ENCODE measurements at places on chromosomes 3 and 15.

- no peak for DNase-seq
Measured at GRCh38 chr15:72445426-72445825, 28.7 kb upstream of the ARIH1 start.

DNA sequence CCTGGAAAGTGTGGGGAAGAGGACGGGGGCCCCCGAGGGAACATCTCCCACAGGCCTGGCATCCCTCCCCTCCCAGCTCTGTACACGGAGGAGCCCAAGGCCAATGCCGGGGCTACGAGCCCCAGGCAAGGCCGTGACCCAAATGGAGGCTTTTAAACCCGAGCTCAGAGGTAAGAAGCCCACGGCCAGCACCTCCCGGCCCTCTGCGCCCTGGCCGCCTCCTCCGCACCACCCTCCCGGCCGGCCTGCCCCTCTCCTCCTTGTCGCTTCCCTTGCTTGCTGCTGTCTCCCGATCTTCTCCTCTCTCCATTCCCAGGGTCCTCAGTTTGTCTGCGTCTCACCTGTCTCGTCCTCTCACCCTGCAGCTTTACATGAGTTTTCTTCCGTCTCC is 1.3 kb downstream of the MUC4 start:
- no peak for DNase-seq

DNA sequence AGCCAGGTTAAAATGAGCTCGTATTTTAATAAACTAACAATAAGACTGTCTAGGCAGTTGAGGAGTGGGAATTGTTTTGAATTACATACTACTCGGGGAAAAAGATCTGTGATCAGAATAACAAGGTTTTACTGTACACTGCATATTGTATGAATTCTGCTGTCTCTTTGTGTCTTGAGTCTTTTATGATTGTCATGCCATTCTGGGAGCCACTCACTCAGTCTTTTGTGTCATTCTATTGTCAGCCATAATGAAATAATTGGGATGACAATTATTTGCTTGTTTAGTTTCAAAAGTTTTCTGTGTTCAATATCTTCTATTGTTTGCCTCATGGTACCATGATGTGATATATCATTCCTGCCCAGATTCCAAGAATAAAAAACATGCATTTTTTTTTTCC is 339.6 kb upstream of the TBL1XR1 start:
- no peak for DNase-seq

- no peak for DNase-seq
Measured at GRCh38 chr3:194690501-194691372, 5.1 kb downstream of the FAM43A start.

GRCh38 chr3:182027366-182027765 is 315.6 kb downstream of the SOX2 start:
- no peak for DNase-seq

- DNase-seq, result peak; percentile 22
Measured at GRCh38 chr15:93030430-93031102, 58.4 kb downstream of the RGMA start.

DNA sequence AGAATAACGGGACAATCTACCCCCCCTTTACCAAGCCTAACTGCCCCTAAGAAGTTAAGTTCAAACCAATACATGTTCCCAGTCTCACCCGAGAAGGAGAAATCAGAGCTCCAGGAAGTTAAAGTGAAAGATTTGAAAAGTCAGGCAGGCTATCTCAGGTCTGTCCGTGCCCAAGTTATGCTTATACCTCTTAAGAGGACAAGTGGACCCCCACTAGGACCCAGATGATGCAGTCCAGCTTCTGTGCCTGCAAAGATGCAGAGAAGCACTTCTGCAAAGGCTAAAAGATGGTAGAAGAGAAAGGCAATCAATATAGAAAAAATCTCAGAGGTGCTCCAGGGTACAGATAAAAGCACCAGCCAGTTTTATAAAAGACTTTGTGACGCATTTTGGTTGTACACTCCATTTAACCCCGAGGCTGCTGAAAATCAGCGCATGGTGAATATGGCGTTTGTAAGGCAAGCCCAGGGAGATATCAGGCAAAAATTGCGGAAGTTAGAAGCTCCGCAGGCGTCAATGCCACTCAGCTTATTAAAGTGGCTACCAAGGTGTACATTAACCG is 9.8 kb upstream of the SLC9C1 start:
- DNase-seq, result no peak

GRCh38 chr3:119571230-119571629 is 8.1 kb upstream of the ADPRH start:
- no peak for DNase-seq

DNA sequence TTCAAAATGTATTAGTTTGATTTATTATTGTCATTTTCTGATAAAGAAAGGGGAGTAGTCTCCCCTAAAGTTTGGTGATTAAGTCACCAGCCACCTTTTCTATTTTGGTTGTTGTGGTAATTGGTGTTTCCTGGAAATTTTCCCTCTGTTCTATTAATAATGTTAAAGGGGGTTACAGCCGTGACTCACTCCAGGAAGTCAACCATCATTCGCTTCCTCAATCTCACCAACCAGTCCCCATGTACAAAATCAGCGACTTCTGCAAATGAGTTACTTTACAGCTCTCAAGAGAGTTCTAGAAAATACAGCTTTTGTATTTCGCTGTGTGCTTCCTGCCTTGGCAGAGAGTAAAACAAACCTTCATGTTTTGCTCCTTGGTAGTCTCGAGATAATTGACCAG is 285.1 kb downstream of the LPP start:
- DNase-seq, result no peak

GRCh38 chr15:52180851-52181450 is 10.2 kb downstream of the GNB5 start:
- DNase-seq, result no peak

GRCh38 chr3:159600291-159600690 is 388.3 kb upstream of the IL12A start:
- no peak for DNase-seq

- no peak for DNase-seq
Measured at GRCh38 chr3:48788544-48789162, 59.0 kb downstream of the PRKAR2A start.

DNA sequence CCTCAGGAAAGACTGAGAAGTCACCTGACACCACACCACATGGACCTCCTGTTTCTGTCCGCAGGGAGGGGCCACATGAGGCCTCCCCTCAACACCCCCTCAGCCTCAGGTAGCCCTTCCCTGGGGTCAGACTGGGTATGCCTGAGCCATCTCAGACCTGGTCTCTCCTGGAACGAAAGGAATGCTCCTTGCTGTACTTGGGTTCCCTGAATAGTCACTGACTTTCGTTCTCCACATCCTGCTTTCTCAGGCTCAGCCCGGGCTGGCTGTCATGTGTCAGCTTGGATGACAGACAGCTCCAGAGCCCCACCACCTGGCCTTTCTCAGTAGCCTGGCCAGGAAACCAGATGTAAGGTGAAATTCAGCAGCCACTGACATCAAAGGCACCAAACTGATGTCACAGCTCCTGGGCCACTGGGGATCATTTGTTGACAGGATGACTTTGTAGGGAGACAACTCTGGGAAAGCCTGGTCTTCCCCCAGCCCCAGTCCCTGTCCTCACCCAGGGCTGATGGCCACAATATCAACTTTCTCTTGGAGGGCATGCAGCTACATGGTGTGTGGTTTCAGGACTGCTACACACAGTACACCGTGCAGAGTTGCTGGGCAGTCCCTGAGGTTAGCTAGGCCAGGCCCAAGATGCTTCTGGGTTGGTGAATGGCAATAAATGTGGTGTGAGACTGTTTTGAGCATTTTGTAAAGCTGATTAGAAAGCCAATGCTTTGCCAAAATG is 141.4 kb upstream of the MRPS22 start:
- DNase-seq, result peak; percentile 16

- DNase-seq, result no peak
Measured at GRCh38 chr15:52220937-52221660, 29.9 kb upstream of the GNB5 start.

DNA sequence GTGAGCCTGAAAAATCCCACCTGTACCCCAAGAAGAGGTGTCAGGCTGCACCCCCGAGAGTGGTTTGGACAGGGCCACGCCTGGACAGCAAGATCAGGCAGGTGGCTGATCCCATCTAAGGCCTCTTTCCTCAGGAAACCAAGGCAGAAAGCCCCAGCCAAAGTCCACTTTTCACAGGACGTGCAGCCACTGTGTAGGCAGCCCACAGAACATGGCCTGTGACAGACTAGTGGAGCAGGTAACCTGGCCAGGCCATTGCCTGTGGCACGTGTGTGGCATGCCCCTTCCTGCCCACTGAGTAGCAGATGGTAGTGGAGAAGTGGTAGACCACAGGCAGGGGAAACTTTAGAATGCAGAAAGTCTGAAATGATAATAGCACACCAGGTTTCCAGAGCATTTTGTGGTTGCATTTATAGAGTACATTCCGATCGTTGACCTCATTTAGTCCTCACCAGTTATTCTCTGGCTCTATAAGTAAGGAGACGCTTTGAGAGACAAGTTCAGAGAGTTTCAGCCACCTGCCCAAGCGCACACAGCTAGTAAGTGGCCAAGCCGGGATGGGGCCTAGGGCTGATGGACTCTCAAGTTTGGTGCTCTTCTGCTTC is 68.7 kb downstream of the AAGAB start:
- no peak for DNase-seq

DNA sequence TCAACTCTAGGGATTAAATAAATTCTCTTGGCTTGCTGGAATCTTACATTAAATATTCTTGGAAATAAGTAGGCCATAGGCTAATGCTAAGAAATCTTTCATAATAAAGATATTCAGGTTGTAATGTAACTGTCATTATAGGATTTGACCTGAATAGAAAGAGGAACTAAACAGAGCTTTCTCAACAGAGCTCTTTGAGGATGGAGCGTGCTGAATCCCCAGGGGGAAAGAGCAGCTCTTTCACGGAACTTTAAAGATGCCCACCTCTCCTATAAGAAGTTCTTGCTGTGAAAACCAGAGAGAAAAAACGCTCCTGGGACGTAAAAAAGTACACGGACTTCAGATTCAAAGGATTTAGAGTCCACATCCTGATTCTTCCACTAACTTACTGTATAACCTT is 77.9 kb downstream of the NTRK3 start:
- no peak for DNase-seq

DNA sequence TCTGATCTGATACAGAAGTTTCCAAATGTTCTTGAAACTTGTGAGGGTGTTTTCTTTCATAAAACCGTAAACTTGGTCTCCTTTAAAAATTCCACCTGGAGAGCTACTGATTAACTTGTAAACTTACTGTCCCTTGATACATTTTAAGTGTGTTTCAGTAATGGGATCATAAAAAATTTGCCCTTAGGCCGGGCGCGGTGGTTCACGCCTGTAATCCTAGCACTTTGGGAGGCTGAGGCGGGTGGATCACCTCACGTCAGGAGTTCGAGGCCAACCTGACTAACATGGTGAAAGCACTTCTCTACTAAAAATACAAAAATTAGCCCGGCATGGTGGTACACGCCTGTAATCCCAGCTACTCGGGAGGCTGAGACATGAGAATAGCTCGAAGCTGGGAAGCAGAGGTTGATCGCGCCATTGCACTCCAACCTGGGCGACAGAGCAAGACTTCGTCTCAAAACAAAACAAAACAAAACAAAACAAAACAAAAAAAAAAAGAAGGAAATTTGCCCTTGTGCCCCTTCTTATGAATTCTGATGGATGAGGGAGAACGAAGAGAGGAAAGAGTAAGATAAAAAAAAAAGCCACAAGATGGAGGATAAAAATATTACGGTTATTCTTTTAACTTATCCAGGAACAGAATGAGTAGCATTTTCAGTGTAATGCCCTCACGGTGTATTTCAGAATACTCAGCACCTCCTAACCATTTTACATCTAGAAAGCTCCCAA is 32.1 kb upstream of the AP4E1 start:
- DNase-seq, result no peak

Measured in COR-L47 (cell line).